ENCODE measurements at places on chromosomes 5 and 9.

DNA sequence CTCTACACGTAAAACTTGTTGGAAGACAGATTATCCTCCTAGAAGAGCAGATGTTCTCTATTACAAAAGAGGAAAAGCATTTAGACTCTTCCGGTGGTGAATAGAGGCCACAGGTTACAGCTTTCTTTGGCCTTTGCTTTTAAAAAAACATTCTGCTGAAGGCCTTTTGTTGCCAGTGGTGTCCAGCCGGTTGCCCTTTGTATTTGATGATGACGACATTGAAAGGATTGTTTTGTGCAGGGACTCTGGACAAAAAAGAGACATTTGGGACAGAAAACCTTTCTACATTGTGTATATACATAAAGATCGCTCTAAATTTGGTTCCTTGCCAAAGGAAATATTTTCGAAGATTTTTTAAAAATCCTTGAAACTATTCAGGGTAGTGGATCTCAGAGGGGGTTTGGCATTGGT, 180.3 kb downstream of the C9orf152 start:
- DNase-seq = peak; percentile 28

DNA sequence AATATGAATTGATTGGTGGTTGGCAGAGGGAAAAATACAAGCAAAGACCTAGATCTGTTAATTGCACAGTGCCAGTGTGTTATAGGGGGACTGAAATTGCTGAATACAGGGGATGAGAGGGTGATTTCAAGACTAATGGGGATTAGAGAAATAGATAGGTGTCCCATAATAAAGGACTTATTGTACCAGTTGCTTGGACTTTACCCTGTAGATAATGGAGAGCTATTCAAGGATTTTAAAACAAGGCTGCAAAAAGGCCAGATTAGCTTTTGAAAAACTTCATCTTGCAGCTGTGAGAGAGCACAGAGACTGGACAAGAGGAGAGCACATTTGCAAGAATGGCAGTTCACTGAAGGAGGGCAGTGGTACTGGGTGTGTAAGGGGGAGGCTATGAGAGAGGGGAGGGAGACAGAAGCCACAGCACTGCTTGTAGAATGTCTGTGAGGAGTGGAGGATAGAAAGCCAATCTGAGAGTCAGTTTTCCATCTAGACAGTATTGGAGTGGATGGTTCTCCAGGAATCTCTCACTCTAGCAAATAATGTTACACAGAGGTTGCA, 28.8 kb upstream of the SCAMP1 start:
- no peak for DNase-seq

DNA sequence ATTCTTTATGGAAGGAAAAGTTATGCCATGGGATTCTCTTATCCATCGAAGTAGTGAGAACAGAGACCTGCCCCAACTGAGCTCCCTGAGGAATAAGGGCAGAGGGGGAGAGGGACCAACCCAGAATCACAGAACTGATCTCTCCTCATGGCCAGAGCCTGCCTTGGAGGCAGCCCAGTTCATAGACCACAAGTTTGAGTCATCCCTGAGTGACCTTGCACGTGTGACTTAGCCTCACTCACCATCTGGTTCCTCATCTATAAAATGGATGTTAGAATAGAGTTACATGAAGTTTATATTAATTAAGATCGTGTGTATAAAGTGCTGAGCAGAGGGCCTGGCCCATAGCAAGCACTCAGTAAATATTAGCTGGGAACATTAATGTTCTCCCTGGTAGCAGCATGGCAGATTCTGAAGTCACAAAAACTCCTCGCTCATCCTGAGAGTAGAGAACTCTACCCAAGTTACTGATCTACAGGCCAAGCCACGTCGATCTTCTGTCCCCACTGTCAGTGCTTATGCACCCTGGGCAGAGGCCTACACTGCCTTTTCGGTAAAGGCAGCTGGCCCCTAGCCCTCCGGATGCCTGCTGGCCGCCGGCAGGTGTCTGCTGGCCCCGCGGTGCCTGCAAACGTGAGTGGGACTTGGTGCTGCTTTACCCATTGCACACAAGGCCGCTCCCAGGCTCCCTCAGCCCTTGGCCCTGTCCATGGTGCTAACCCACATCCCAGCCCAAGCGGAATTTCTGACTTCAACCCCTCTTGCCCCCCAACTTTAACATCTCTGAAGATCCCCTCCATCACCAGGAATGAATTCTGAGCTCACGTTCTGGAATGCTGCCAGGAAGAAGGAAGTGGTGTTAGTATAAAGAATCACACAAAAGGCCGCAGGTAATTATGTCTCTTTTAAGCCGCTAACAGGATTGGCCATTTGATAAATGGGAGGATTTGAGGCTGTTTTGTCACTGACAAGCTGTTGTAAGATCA, 61.1 kb upstream of the ARAP3 start:
- peak; percentile 47 for DNase-seq

- no peak for DNase-seq
These were observed 5.5 kb upstream of the ENTREP1 start for GRCh38 chr9:69319324-69320025.

- no peak for DNase-seq
These were observed 91.7 kb downstream of the HRH2 start for GRCh38 chr5:175749591-175749990.

- no peak for DNase-seq
These were observed 11.7 kb downstream of the HSPA9 start for GRCh38 chr5:138563340-138564118.

- DNase-seq = no peak
These were observed 7.7 kb downstream of the LHFPL2 start for GRCh38 chr5:78640662-78641474.

DNA sequence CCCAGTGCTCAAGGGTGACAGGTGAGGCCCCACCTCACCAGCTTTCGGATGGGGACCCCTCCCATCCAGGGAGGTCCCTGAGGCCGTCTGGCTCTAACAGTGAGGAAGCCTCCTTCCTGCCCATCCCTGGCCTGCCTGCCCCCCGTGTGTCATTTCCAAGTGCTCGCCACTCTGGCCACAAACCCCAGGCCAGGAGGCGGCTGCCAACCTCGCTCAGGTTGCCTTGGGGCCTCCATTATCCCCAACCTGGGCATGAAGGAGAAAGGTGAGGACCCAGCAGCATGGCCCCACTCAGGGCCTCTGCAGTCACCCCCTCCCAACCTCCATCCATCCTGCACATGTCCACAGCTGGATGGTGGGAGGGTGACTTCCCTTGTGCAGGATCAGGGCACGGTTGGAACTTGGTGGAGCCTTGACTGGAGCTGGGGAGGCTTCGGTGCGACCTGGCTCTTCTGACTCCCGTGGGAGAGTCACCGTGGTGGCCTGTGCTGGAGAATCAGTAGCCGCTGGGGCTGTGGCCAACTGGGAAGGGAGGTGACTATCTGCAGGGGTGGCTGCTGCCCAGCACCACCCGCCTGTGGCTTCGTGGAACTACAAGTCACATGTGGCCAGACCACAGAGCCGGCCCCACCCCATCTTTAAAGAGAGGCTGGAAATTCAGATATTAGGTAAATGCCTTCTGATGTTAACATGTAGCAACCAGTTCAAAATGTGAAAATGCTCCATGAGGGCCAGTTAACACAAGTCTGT, 37.5 kb upstream of the GFPT2 start:
- no peak for DNase-seq

GRCh38 chr9:92432350-92432749, 8.1 kb upstream of the OMD start:
- no peak for DNase-seq

GRCh38 chr5:168046163-168046562, 245.3 kb upstream of the WWC1 start:
- DNase-seq = peak; percentile 46

GRCh38 chr9:624935-625500, 216.5 kb upstream of the DMRT1 start:
- no peak for DNase-seq

DNA sequence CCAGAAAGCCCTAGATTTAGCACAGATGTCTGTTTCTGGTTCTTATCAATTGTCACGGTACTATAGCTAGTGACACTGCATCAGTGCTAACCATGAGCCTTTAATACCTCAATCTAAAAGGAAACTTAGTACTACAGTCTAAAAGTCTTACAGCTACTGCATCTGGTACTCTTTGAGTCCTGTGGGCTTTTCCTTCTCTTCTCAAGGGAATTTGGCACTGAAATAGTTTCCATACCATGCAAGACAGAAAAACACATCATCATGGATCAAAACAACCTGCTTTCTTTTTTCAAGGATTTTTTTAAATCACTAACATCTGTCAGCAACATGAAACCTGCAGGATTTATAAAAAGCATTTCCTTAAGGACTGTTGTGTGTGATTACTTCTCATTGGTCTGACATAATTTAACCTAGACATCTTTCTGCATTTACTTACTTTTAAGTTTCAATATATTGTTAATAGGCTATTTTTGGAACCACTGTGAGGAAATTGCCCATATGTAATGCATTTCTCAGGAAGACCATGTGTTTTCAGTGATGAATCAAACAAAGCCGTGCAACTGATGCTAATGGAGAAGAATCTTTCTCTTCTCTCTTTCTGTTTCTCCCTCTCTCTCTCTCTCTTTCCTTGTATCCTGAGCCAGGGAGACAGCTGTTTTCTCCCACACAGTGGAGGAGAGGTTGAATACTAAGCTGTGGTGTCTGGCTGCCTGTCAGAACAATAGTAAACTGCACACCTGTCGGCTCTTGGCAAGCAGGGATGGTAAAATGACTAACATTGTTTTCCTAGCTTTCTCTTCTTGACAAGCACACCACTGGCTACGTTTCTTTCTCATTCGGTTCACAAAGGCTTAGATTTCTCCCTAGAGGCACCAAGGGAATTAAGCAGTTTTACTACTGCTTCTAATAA, 273.4 kb downstream of the CSNK1G3 start:
- DNase-seq = peak; percentile 66

- no peak for DNase-seq
These were observed 4.5 kb downstream of the SPARC start for GRCh38 chr5:151682240-151682639.

GRCh38 chr5:109956884-109957283, 267.2 kb downstream of the MAN2A1 start:
- no peak for DNase-seq

DNA sequence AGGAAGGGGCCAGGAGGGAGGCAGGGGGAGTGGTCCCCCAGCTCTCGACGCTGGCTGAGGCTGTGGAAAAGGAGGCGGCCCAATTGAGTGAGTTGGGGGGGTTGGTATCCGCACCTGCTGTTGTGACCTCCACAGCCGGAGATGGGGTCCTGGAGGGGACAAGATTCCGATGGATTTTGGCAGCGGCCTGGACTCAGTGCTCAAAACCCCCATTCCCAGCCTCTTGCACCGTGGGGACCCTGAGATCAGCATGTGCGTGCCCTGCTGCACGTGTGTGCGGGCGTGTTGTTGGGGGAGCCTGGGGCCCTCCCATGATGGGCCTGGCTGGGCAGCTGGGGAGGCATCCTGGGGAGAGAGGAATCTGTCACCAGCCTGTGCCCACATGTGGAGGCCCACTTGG, 15.0 kb downstream of the CNTFR start:
- DNase-seq = no peak

- DNase-seq = no peak
These were observed 45.6 kb downstream of the USP20 start for GRCh38 chr9:129880654-129881546.

DNA sequence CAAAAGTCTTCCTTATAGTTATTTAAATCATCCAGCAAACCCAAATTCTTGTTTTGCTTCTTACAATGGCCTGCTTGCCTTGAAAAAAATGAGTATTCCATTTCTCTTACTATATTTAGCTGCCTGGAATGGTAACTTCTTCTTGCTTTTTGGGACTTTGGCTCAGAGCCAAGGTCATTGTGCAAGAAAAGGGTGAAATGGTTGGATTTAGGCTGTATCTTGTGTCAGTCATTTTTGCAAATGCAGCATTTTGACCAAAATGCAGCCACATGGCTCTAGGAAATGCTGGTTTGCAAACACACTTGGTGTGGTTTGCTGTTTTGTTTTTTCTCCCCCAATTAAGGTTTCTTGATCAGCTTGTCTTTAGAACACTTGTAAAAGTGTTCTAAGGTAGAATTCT, 133.3 kb upstream of the ELL2 start:
- no peak for DNase-seq

DNA sequence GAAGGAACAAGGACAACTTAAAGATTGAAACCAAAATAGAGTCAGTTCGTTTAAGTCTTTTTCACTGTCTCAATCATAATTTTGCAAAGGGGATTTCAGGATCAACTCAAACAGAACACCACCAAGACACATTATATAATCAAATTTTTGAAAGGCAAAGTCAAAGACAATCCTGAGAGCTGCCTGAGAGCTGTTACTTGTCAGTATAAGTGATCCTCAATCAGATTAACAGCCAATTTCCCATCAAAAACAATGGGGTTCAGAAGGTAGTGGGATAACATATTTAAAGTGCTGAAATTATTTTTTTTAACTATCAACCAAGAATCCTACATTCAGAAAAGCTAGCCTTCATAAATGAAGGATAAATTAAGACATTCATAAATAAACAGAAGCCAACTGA, 19.3 kb upstream of the ABO start:
- DNase-seq = no peak

DNA sequence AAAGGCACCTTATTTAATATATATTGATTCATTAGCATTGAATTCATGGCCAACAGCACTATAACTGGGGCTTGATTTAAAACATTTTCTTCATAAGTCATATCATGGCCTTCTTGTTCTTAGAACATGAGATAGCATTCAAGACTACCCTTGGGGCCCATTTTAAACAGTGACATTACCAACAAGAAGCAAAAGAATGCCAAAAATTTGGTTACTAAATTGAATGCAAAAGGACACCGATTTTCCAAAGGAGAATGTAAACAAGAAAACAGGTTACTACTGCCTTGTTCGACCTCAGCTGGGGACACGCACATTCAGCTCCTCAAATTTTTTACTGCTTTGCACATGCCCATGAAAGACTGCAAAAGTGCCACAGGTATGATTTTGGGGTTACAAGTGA, 219.4 kb upstream of the TLE4 start:
- DNase-seq = no peak

DNA sequence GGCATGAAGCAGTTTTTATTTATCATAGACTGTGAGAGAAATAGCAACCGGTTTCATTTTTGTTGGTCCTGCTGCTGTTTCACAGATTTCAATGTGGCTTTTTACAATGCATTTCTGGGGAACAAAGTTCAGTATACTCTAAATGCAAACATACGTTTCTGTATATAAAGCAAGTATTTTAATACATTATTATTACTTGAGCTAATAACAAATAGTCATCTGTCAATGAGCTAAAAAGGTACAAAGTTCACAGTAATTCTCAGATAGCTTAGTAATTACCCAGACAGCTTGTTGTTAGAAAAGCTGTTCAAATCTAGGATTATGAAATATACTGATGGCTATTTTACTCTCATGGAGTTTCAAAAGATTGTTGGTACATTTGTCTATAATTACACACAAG, 50.8 kb downstream of the PBX3 start:
- DNase-seq = peak; percentile 27

DNA sequence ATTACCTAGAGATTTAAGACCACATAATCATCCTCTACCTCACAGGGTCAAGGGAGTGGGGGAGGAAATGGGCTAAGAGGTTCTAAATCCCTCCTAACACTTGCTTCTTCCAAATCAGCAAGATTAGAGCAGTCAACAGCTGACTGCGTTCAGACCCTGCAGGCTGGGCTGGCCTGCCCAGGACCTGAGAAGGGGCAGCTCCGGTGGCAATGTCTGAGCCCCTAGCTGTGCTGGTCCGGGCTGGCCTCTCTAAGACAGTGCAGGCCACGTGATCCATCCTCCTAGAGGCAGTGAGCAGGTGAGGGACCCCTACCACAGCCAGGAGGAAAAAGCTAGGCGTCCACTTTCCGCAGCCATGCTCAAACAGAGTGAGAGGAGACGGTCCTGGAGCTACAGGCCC, at the start of gene KCNV2:
TSS of gene KCNV2 (plus strand) at position 126 of the 400 bp plus-strand sequence. CDS start at position 356, 230 bp downstream.
- no peak for DNase-seq
